NCI-H1105 treated with DMSO at 0.1 percent for 48 hours (cell line): ENCODE measurements at places on chromosomes 2 and 18.
A peak's percentile ranks its signal among the peaks of the same experiment; 100 is the strongest.

GRCh38 chr18:55048892-55049291, 89.6 kb upstream of the CCDC68 start:
- no peak for DNase-seq

DNA sequence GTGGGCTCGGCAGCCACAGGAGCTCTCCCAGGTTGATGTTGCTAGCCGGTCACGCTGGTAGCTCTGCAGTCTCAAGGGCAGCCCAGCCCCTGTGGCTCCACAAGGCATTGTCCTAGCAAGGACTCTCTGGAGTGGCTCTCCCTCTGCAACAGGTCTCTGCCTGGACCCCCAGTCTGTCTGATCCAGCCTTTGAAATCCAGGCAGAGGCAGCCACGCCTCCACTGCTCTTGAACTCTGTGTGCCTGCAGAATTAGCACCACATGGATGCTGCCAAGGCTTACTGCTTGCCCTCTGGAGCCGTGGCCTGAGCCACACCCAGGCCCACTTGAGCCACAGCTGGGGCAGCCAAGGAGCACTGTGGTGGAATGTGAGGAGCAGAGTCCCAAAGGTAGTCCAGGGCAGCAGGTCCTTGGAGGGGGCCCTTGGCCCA, 43.0 kb upstream of the FAHD2A start:
- DNase-seq: no peak

GRCh38 chr2:160268151-160268781, 68.2 kb upstream of the ITGB6 start:
- no peak for DNase-seq

GRCh38 chr2:201881741-201882140, 75.4 kb downstream of the CDK15 start:
- DNase-seq: no peak

DNA sequence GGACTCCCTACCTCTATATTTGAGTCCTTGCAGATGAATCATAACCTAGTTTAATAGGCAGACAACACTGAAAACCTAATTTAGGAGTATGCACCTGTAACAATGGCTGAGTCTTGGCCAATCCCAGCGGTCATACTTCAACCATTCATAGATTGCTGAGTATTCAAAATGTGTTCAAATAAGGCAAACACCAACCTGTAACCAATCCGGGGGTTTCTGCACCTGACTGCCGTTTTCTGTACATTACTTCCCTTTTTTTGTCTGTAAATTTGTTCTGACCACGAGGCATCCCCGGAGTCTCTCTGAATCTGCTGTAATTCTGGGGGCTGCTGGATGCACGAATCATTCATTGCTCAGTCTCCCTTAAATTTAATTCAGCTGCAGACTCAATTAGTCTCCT, 338.6 kb downstream of the STK39 start:
- no peak for DNase-seq

DNA sequence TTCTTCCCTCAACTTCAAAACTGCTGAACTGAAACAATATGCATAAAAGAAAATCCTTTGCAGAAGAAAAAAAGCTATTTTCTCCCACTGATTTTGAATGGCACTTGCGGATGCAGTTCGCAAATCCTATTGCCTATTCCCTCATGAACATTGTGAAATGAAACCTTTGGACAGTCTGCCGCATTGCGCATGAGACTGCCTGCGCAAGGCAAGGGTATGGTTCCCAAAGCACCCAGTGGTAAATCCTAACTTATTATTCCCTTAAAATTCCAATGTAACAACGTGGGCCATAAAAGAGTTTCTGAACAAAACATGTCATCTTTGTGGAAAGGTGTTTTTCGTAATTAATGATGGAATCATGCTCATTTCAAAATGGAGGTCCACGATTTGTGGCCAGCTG, 8.4 kb downstream of the HOXD8 start:
- DNase-seq: no peak

GRCh38 chr2:105237045-105237765, 4.3 kb upstream of the GPR45 start:
- no peak for DNase-seq

DNA sequence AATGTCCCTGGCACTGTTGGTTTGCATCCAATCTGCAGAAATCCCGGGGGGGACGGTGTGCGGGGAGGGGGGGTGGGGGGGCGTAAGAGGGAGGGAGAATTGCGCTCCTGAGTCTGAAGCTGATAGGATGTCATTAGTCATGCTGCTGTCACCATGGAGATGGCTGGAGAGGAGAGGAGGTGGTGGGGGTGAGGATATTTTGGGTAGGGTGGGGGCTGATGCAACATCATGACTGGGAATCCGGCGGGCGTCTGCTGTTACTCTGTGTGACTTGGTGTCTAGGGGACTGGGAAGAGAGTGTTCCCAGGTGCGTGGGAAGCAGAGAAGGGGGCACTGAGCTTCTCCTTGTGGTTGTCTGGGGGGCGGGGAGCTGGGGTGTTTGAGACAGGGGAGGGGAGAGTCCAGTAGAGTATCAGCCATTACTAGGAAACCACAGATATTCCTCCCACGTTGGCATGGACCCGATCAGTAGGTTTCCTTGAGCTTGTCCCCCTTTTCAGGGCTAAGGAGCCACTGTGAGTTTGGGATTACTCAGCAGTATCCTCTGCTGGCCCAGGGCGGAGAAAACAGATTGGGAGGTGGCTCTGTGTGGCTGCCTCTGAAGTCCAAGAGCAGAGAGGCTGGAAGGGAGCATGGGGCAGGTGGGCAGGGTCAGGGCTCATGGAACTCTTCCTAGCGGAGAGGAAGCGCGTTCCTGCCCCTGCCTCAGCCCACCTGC, 18.9 kb downstream of the TET3 start:
- DNase-seq: peak; percentile 38
